Kidney (tissue), 22 donors: ENCODE measurements at places on chromosomes 4 and X.

- no peak for DNase-seq
Observed at GRCh38 chr4:176137631-176138030, 57.8 kb downstream of the SPATA4 start.

DNA sequence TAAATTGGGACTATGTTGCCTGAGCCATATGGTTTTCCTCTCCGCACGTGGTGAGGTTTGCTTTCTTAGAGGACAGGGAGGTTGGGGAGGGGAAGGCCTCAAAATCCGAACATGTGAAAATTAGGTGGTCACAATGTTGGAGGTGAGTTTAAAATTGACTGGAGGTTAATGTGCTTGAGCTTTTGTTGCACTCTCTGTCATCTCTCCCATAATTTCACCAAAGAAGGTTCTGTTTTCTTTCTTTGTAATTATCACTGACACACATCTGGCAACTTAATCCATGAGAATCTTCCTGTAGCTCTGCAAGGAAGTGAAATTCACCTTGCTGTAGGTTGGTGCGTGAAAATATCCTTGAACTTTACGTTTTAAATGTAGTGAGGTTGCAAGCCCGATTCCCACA is 225.5 kb downstream of the PDGFC start:
- no peak for DNase-seq

DNA sequence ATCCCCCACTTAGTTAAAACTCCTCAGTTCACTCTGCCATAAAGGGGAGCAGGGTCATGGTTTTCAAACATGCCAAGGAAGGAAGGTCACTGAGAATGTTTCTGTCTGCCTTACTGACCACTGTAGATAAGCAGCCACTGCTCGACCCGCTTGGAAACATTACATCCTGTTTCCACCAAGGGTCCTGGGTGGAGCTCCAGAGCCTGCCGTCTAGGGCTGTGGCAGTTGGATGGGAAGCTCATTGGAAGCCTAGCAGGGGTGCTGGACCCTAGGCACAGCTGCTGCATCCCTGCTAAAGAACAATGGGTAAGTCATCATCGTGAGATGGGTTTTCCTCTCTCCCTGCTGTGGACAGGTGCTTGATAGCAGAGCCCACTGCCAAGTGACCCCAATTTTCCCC is 76.0 kb upstream of the SRD5A3 start:
- no peak for DNase-seq

DNA sequence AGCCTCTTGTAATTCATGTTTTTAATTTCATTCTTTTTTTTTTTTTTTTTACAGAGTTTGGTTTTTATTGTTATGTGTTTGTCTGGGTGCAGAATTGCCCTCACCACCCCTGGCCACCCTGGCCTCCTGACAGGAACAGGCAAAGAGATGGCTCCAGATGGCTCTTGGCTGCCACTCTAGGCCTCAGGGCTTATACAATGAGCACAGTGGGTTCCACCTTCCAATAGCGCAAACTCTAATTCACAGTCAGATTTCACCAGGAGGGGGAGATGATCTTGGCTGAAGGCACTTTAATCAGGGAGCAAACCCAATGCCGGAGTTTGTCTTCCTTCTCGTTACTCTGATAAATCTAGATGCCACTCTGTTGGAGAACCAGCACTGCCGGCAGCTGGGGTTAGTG is 24.8 kb downstream of the CPE start:
- DNase-seq: no peak

- DNase-seq: no peak
Observed at GRCh38 chr4:68021185-68021584, 57.9 kb upstream of the TMPRSS11A start.

DNA sequence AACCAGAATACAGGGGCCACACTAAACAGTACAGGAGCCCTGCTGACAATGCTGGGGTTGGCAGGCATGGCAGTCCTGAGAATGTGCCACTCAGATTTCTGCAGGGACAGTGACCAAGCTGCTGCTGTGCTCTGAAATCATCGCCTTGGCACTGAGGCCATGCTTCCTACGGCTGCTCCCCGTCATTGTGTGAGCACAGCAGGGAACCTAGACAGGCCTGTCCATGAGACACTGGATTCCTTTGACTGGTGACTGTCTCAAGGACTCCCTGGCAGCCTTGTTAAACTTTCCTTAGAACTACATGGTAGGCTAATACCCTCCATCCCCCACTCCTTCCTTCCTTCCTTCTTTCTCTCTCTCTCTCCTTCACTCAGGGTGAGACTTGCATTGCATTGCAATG is 111.4 kb downstream of the LUZP4 start:
- no peak for DNase-seq

DNA sequence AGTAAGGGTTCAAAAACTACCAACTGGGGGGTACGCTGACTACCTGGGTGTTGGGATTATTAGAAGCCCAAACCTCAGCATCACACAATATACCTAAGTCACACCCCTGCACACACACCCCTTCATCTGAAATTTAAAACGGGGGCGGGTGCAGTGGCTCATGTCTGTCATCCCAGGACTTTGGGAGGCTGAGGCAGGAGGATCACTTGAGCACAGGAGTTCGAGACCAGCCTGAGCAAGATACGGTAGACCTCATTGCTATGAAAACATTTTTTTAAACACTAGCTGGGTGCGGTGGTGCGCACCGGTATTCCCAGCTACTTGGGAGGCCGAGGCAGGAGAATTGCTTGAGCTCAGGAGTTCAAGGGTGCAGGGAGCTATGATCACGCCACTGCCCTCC is 331.0 kb downstream of the ASMT start:
- no peak for DNase-seq

GRCh38 chr4:2849267-2850152 is 5.9 kb downstream of the ADD1 start:
- DNase-seq: no peak

- DNase-seq: no peak
Observed at GRCh38 chr4:112492321-112492720, 23.7 kb downstream of the NEUROG2 start.

DNA sequence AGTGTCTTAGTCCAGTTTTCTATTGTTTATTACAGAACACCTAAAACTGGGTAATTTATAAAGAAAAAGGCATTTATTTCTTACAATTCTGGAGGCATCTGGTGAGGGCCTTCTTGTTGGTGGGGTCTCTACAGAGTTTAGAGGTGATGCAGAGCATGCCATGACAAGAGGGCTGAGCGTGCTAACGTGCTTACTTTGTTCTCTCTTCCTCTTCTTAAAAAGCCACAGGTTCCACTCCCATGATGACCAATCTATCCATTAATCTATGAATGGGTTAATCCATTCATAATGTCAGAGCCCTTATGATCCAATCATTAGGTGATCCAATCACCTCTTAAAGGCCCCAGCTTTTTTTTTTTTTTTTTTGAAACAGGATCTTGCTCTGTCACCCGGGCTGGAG is 291.5 kb upstream of the GALNTL6 start:
- DNase-seq: no peak

- DNase-seq: no peak
Observed at GRCh38 chr4:168639914-168640313, 143.1 kb downstream of the PALLD start.

DNA sequence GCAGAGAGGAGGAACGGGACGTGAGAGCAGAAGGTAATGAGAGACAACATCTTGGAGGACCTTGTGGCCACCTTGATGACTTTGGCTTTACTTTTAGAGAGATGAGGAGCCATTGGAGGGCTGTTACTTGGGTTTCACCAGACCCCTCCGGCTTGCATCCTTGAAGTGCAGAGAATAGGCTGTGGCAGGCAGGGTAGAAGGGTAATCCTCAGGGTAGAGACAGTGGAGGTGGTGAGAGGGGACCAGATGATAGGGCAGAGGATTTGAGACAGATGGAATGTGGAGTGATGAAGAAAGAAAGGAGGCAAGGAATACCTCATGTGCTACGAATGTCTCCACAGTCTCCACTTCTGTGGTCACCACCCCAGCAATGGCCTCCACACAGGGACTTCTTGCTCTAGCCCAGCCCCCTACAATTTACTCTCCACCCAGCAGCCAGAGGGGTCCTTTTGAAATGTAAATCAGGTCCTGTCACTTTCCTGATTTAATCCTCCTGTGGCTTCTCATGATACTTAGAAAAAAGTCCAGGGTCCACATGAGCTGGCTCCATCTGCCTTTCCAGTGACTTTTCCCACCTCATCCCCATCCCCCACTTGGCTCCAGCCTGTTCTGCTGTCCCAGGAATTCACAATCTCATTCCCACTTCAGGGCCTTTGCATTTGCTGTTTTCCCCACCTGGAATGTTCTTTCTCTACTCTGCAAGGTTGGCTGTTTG is 115.0 kb downstream of the PJA1 start:
- no peak for DNase-seq

GRCh38 chr4:26088433-26088928 is 174.5 kb downstream of the SMIM20 start:
- no peak for DNase-seq

DNA sequence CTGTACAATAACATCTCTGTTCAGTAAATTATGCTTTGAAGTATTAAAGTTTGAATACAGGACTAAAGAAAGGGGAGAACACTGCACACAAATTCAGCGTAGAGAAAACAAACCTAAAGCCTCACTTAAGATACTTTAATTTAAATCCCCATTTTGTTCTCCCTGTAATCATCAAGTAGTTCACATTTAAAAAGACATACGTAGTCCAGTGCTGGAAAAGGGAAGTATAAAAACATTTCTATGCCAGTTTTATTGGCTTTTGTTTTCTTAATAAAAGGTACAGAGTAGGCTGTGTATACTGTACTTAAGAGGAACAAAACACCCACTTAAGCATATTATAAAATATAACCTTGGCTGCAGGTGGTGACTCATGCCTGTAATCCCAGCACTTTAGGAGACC is 101.6 kb downstream of the FGF16 start:
- no peak for DNase-seq

DNA sequence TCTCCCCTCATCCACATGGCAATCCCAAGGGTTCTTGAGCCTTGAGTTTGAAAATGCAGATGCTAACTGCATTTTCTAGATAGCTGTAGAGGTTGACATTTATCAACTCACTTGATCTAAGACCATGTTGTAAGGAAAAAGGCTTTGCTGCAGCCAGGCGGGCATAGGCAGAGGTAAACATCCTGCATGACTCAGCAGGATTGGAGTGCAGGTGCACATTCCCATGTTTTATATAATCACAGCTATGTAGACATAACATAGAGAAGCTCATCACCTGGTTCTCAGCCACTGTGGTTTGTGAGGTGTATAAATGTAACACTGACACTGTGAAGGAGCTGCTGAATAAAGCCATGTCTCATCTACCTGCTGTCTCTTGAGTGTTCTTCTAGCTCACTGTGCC is 62.3 kb upstream of the PDE5A start:
- no peak for DNase-seq

- no peak for DNase-seq
Observed at GRCh38 chr4:108906866-108907367, 144.1 kb upstream of the ETNPPL start.

GRCh38 chr4:141416219-141416618 is 195.5 kb downstream of the ZNF330 start:
- DNase-seq: no peak

GRCh38 chr4:69601065-69601464 is 38.4 kb downstream of the UGT2A2 start:
- DNase-seq: no peak

DNA sequence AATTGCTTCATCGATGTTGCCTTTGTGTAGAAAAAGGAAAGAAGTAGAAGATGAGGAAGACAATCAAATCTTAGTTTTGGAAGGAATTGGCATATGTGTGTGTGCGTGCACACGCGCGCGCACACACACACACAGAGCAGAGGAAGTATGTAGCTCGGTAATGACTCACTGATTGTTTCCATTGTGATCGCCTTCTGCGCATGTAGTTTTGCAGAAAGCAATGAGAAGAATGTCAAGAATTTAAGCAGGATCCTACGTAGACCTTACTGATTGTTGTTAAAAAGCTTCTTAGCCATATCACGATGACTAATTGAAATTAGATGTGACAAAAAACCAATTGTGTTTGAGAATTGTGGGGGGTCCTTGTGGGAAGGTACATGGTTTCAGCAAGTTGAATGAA is 12.8 kb upstream of the LIMCH1 start:
- no peak for DNase-seq

DNA sequence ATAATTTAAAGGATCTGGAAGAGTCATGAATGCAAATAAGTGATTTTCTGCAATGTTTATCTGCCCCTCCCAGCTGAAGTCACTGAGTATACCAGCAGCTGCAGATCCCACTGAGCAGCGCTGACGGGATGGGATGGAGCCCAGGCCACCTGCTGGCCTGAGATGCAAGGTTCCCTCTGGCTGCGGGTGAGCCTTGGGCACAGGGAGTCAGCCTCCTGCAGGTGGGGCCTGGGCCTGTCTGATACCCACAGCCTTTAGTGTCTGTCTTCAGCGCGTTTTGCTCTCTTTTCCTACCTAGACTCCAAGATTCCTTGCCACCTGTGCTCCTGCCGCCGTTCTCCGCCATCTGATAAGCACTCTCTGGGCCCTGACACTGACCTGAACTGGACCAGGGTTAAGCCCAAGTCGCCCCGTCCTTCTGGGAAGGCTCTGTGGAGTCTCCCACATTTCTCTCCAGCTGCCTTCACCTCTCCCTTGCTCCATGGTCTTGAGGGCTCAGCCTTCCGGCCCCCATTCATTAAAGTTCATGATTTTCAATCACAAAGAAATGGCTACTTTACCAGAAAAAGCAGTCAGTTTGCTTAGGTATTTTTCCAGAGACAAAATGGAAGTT is 223.1 kb upstream of the FAT1 start:
- DNase-seq: peak; percentile 69

DNA sequence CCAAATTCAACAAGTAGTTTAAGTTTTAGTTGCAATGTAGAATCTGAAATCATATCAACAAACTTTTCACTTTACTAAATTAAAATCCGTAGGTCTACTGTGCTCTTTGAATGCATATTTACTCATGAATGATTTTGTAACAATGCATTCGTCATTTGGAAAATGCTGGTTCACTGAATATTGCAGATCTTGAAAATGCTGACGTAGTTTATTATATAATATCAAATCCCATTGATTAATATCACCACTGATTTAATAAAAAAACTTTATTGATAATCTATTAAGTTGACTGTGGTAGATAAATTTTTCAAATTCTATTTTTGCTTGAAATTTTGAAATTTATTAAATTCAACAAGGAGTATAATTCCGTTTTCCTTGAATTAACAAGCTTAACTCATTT is 540.0 kb downstream of the GRID2 start:
- DNase-seq: no peak

GRCh38 chr4:83074086-83074704 is 39.2 kb downstream of the COPS4 start:
- peak; percentile 56 for DNase-seq

GRCh38 chrX:65925592-65925991 is 114.3 kb downstream of the VSIG4 start:
- DNase-seq: no peak

DNA sequence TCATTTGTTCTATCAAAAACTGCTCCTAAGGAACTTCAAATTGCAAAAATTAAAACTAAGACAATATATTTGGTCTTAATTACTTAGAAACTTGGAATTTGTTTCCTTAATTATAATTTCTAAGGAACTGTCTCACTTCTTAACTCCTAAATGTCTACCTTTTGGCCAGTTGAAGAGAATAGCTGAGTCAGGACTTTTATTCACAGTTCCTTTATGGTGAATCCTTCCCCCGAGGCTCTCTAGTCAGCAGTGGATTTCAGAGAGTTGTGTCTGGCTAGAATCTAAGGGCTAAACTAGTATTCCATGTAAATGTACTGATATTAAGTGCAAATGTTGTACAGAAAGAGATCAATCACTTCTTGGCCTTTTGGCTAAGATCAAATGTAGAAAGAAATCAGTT is 69.3 kb downstream of the AMMECR1 start:
- DNase-seq: no peak
